Activated CD8-positive, alpha-beta memory T cell treated with anti-CD3 and anti-CD28 coated beads for 36 hours (primary cell): ENCODE measurements at places on chromosomes 5 and 9. TPM values are rescaled to one million over a fixed set of nuclear protein-coding genes. Genes with fewer than 3 reads are reported as not detected.

Gene RAD17
- 29.5 TPM for total RNA-seq

Gene SPATA9
- total RNA-seq, result not detected

Gene KLF9
- 22.0 TPM for total RNA-seq

Gene CDC20B
- total RNA-seq, result 0.08 TPM

Gene SYNPO
- not detected for total RNA-seq

Gene MAP1B
- total RNA-seq, result 0.13 TPM

Gene MEGF10
- total RNA-seq, result not detected

Gene TSSK1B
- not detected for total RNA-seq

Gene PRLR
- not detected for total RNA-seq

Gene GDNF
- not detected for total RNA-seq

Gene CDH9
- not detected for total RNA-seq

Gene TOR2A
- total RNA-seq, result 24.9 TPM

Gene GFPT2
- total RNA-seq, result 0.27 TPM

Gene SLC6A18
- not detected for total RNA-seq

Gene CCDC112
- 0.99 TPM for total RNA-seq

Gene ZNF608
- total RNA-seq, result not detected

Gene ADAMTSL2
- 0.04 TPM for total RNA-seq

Gene SLC30A5
- 65.4 TPM for total RNA-seq

Gene C5orf34
- 7.9 TPM for total RNA-seq

Gene C5orf58
- total RNA-seq, result not detected

Gene C5orf22
- total RNA-seq, result 28.0 TPM

Gene DMRT3
- not detected for total RNA-seq

Gene UBLCP1
- 40.5 TPM for total RNA-seq

Gene GBA2
- 40.1 TPM for total RNA-seq

Gene NUP214
- 59.0 TPM for total RNA-seq

Gene MED27
- total RNA-seq, result 33.0 TPM

Gene MYOT
- not detected for total RNA-seq

Gene TRAF1
- 260 TPM for total RNA-seq

Gene HMMR
- total RNA-seq, result 58.0 TPM

Gene SAPCD2
- 16.4 TPM for total RNA-seq

Gene GLDC
- total RNA-seq, result 3.1 TPM

Gene WDR38
- not detected for total RNA-seq

Gene IFNA13
- not detected for total RNA-seq

Gene ASS1
- total RNA-seq, result 5.5 TPM

Gene CAMK2A
- not detected for total RNA-seq

Gene QRFP
- total RNA-seq, result not detected

Gene GPX3
- total RNA-seq, result not detected

Gene CCDC192
- not detected for total RNA-seq

Gene SLC25A2
- 0.21 TPM for total RNA-seq

Gene CREB3
- 33.4 TPM for total RNA-seq

Gene BHMT2
- total RNA-seq, result not detected

Gene EMB
- 100 TPM for total RNA-seq

Gene DNAI1
- not detected for total RNA-seq

Gene CATSPER3
- total RNA-seq, result 0.17 TPM

Gene SLC1A1
- 0.17 TPM for total RNA-seq

Gene CCL27
- total RNA-seq, result 0.44 TPM

Gene TRIM14
- total RNA-seq, result 44.6 TPM

Gene LRRC19
- total RNA-seq, result not detected

Gene ANKRD20A1
- total RNA-seq, result not detected

Gene SLC6A7
- not detected for total RNA-seq

Gene BBLN
- 75.8 TPM for total RNA-seq

Gene PHYHD1
- total RNA-seq, result not detected

Gene RETREG1
- 11.4 TPM for total RNA-seq

Gene GAPT
- total RNA-seq, result not detected

Gene JAKMIP2
- total RNA-seq, result 1.3 TPM

Gene NSG2
- total RNA-seq, result not detected

Gene TMEM215
- total RNA-seq, result not detected

Gene DIRAS2
- total RNA-seq, result not detected

Gene POU5F2
- 0.34 TPM for total RNA-seq
